HepG2 (cell line): ENCODE measurements at places on chromosomes 5 and 9. TPM values are rescaled to one million over a fixed set of nuclear protein-coding genes. Genes with fewer than 3 reads are reported as not detected.

The CER1 gene
- not detected in 2 replicates for total RNA-seq

The CD14 gene
- 0.70 and 1.7 TPM in 2 replicates for total RNA-seq

The EPB41L4A gene
- 0.07 TPM in 1 of 2 replicates, not detected in the other for total RNA-seq

DNA sequence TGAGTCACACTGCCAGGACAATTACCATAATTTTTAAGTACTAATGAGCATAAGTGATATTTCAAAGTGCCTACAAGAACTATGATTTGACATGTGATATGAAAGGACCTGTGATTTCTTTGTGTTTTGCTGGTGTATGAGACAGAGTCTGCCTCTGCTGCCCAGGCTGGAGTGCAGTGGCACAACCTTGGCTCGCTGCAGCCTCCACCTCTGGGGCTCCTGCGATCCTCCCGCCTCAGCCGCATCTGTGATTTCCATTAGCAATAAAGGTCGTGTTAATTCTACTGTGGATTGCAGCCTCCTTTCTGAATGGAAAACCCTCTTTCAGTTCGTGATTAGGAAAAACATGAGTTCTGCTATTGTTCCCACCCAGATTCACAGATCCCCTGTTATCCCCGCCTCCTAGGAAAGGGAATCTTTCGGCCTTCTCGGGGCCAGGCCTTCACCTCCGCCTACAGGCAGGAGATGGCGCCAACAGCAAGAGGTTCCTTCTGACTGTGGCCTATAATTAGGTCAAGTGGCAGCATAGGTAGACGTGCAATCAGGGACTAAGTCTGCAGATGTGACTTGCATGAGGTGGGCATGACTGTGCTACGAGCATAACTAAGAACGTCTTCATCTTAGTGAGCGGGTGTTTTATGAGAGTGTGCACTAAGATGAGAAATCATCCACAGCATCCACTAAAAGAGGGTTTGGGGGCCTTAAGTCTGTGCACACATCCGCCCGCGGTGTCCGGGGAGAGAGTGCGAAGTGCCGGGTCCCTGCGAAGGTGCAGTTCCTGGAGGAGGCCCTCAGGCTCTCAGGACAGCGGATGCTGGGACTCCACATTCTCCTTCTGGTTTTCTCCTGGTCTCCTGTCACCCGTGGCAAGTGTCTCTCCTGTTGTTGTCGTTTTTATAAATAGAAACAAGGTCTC lies 23.1 kb downstream of the TRIM7 start:
- 0 out of 2 replicates have a peak overlapping the region, but pooled peaks have one; percentile 25 for H3K4me3 ChIP-seq
- H3K36me3 ChIP-seq, result no peaks in the 10 kb centered on the region
- peak; percentile 74 for DNase-seq
- peaks cover 58% of the 10 kb centered on the region for H3K4me1 ChIP-seq

DNA sequence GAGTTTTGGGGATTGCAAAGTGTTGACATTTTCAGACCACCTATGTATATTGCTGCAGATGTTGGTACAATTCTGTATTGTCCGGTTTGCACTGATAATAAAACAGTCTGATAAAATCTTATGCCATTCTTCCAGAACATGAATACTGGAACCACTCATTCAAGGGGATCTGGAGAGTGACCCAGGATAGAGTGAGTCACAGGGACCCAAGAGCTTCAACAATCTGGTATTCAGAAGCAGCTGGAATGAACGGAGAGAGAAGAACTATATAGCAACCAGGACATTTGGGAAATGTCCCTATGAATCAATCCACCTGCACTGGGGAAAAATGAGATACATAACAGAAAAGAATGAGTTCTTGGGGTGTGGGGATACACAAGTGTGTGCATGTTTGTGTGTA lies 73.3 kb downstream of the SH3TC2 start:
- no peaks in the 10 kb centered on the region for H3K27me3 ChIP-seq
- H3K27ac ChIP-seq, result no peak overlapping the region
- no peak for DNase-seq
- H3K4me3 ChIP-seq, result no peak overlapping the region

GRCh38 chr5:74503-75109 lies 17.4 kb upstream of the PLEKHG4B start:
- H3K27me3 ChIP-seq, result peaks cover 6% of the 10 kb centered on the region
- H3K4me1 ChIP-seq, result no peaks in the 10 kb centered on the region
- H3K36me3 ChIP-seq, result no peaks in the 10 kb centered on the region
- no peak overlapping the region for H3K27ac ChIP-seq
- DNase-seq, result no peak

DNA sequence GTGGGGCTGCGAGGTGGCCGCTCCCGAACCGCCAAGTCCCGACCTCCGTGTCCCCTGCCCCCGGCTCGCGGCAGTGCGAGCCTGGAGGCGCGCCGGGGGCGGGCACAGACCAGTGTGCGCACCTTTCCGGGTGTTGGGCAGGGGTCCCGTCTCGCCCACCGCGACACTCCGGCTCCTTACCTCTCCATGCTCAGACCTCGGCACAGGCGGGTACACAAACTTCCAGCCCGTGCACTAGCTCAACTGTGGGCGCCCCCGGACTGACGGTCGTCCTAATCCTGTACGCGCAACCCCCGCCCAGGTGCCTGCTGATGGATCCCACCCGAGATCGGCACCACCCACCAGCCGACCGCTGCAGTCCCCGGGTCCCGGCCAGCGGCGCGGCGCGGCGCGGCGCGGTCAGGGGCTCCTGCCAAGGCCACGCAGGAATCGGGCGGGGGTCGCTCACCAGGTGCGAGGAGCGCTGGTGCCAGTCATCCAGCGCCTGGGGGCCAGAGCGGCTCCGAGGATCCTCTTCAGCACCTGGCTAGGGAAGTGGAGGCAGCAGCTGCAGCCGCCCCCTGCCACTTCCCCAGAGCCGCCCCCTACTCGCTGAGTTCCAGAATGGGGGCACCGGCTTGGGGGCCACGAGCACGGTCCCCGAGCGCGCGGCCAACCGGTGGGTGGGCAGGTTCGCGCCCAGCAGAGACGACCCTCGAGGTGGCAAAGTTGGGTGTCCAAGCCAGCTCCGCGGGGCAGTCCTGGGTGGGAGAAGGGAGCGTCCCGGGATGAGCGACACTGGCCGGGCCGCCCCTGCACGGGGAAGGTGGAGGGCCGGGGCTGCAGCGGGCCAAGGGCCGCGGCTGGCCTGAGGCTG lies 511 bp downstream of the SEMA5A start:
- H3K36me3 ChIP-seq, result no peaks in the 10 kb centered on the region
- no peaks in the 10 kb centered on the region for H3K4me1 ChIP-seq
- H3K27ac ChIP-seq, result no peak overlapping the region
- no peak overlapping the region for H3K4me3 ChIP-seq
- peaks cover 2% of the 10 kb centered on the region for H3K27me3 ChIP-seq

DNA sequence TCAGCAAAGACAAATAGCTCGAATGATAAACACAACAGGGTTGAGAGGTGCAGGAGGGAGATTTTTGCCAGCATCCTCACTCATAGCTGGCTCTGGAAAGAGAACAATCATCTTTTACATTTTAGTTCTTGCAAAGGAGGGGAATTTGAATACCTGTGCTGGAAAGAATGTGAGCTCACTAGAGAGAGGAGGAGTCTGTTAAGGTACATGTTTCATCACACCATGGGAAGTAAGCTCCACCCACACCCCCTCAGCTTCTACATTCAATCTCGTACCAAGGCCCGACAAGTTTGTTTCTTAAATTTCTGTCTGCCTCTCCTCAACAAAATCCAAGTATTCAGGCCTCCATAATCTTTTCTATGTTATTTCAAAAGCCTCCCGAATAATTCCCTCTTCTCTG lies 254.6 kb downstream of the BRINP1 start:
- H3K27me3 ChIP-seq, result no peaks in the 10 kb centered on the region
- no peak overlapping the region for H3K27ac ChIP-seq
- H3K4me1 ChIP-seq, result no peaks in the 10 kb centered on the region
- no peaks in the 10 kb centered on the region for H3K36me3 ChIP-seq
- no peak for DNase-seq
